ENCODE measurements at places on chromosomes 6 and 20.

GRCh38 chr6:79841577-79842375 lies 105.6 kb downstream of the ELOVL4 start:
- no peak for DNase-seq

GRCh38 chr6:135173242-135173988 lies 7.7 kb upstream of the MYB start:
- DNase-seq = no peak

- DNase-seq = no peak
Measured at GRCh38 chr6:138806889-138807288, 11.0 kb downstream of the ECT2L start.

- DNase-seq = no peak
Measured at GRCh38 chr6:149357726-149358538, 40.4 kb downstream of the TAB2 start.

DNA sequence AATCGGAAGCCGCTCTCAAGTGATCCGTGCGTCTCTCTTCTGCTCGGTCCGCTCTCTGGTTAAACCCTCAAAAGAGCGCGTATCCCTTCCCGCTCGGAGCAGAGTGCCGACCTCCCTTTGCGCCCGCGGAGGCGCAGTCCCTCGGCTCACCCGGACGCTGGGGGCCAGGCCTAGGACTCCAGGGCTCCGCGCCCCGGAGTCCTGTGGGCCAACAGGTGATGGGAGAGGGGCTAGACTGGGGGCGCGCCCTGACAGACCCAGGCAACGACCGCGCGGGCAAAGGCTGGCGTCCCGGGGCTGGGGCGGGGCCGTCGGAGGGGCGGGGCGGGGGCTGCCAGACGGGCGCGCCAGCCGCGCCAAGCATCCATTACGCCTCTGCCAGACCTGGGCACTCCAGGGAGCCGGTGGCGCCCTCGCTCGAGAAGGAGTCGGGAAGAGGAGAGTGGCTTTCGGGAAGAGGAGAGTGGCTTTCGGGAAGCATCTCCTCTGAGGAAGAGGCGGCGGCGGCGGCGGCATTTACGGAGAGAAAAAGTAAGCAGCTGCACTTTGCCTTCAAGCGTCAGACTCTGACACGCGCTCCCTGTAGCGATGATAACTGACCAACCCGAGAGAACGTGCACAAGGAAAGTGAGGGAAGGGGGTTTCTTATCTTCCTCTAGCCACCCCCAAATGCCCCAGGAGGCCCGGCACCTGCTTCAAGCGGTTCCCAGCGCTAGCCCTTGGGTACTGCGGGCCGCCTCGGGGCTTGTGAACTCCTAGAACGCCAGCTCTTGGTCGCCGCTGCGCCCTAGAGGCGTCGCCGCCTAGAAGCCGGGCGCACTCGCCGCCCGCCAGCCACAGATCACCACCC lies 2.6 kb downstream of the EPHA7 start:
- DNase-seq = no peak

DNA sequence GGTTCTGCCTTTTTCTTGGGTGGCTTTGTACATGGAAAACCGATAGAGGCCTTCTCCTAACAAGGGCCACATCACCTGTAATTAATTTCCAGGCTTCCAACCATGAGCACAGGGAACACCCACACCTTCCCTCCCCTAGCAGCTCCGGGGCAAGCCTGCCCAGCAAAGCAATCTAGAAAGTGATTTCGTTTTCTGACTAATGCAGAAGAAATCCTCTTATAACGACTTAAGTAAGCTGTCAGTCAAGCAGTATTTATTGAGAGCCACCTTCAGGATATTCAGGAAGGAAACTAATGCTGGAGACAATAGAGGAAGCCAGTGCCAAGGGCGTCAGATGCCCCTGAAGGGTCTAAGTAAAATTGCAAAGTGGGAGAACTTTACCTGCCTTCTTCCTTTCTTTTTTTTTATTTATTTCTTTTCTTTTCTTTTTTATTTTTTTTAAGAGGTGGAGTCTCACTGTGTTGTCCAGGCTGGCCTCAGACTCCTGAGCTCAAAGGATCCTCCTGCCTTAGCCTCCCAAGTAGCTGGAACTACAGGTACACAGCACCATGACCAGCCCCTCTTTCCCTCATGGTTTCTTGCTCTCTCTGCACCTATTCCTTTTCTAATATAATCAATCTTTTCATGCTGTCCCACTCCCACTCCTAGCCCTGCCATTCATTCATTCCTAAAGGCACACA lies 67.5 kb upstream of the MBOAT1 start:
- no peak for DNase-seq

DNA sequence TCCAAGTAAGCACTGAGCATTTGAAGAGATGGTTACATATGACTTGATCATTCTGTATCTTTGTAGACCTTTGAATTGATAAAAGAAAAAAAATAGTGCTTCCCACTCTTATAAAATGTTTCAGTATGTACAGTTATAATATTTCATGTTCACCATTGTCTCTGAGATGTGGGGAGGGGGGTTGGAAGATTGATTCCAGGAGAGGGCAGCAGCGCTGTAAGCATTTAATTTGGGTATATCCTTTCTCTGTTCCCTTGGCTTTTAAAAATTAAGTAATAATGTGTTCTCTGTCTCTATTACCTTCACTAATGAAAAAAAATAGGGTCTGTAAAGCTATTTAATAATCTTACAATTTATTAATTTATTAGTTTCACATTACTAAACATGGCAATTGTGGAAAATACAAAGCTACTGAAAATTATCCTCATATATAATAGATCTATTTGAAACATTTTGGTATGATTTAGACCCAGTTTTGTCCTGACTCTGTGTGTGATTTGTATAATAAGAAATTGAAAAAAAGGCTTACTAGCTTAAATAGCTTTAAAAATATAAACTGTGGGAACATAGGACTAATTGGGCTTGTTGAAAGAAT lies 341.2 kb downstream of the CDKAL1 start:
- DNase-seq = no peak

GRCh38 chr6:27617700-27618689 lies 145.1 kb upstream of the ZNF184 start:
- no peak for DNase-seq

- DNase-seq = no peak
Measured at GRCh38 chr6:40948570-40948969, 90.5 kb downstream of the UNC5CL start.

- DNase-seq = no peak
Measured at GRCh38 chr6:8506126-8506525, 70.8 kb upstream of the SLC35B3 start.

DNA sequence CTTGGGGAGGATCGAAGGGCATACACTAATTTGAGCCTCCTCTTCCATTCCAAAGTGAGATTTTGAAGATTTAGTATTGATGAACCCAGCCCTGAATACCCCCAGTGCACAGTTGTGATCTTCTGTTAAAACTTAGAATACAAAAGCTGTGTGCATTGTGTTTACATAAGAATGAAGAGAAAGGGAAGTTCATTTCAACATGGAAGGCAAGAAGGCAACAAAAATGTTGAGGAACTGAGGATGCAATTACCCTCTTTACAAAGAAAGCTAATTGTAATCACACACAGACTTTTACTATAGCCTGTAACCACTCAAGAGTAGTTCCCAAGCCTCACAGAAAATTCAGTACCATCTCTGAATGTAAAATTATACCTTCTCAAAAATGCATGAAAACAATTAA lies 49.3 kb downstream of the GFOD1 start:
- no peak for DNase-seq

DNA sequence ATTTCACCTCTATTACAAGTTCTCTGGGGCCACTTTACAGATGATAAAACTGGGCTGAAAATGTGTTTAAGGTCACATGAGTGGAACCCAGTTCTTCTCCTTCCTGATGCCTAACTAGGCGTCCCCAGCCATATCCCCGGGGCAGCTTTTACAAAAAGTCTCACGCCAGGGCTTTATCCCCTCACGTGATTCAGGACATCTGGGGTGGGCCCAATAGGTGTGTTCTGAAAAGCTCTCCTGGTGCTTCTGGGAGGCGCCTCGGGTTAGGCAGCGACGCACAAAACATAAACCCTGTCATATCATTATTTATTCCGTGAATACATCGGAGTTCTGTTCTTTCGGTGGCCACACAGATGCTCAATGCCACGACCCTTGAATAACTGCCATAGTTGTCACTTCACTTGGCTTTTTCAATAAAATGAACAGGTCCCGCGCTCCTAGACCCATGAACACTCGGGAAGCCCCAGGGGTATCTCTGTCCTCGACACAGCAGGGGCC lies 32.1 kb downstream of the SF3B5 start:
- no peak for DNase-seq

DNA sequence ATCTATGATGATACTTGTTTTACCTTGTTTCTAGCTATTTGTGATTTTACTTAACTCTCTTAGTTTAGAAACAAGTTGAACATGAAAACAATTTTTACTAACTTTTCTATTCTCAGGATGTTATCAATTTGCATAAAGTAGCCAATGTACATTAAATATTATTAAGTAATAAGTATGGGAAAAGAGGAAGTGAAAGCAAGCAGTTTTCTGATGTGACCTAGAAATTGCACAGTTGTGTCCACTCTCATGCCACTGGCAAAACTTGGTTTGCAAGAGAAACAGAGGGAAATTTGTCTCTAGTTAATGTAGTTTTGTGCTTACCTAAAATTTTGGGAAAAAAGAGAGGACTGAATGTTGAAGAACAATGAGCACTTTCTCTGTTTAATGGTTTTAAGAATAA lies 19.2 kb upstream of the TSPYL1 start:
- DNase-seq = no peak

GRCh38 chr20:21291026-21291425 lies 12.1 kb upstream of the XRN2 start:
- no peak for DNase-seq

DNA sequence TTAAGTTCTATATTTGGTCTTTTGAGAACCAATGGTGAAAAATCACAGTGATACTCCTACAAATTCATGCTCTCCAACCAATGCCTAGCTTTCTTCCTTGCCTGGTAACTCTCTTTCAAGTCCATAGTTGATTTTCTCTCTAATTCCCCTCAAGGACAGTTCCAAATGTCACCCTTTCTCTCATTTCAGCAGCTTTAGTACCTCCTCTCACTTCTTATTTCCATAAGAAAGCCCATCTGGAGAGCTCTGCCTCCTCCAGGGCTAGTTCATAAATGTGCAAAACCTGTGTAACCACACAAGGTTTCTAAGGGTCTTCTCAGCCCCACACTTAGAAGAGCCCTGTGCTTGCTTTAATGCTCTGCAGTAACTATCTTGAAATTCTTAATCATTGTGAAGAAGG lies 155.4 kb upstream of the PLCB4 start:
- DNase-seq = no peak

DNA sequence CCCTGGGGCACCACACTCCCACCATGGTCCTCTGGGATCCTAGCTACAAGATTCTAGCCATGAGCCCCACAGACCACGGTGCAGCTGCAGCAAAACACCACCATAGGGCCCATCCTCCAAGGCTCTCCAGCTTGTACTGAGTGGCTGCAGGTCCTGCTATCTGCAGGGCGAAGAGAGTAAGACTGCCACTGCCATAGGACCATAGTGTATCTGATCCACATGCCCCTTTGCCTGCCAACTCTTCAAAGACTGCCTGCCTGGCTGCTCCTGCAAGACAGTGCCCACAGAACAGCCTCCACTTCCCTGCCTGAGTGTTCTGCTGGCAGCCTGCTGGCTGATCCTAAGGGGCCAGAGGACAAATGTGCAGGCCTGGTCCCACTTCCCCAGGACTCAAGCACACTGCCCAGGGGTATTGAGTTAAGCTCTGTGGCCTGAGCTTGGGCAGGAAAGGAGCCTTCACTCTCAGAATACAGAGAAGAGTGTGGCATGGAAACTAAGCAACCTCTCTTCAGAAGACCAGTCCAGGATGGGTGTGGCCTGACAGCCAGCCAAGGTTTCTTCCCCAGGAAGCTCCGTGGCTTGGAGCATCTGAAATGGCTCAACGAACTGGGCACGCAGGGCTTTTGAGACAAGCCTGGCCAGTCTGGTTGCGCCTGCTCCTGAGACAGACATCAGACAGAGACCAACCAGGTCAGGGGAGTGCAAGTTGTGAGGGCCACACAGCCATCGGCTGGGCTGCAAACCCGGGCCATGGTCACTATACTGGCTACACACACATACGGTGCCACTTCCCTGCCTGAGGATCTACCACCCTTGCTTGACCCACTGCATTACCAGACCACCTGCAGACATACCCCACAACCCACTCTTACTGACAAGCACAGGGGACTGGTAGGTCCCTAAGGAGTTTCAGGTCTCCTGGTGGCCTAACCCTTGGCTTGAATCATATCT lies 54.5 kb downstream of the RNGTT start:
- DNase-seq = no peak

DNA sequence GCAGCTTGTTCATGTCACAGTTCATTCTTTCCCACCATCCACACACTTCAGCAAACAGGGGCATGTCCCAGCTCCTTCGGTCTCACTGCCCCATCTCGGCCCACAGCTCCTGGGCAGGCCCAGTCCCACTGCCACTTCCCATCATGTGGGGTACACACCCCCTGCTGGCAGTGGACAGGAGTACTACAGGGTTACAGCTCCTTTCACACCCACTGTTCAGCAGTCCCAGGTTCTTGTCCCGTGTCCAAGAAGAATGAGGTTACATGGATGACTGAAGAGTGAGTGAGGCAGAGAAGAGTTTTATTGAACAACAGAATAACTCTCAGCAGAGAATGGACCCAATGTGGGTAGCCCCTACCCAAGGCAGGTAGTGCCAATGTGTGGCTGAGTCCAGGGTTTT lies 77.8 kb upstream of the SMLR1 start:
- no peak for DNase-seq

- DNase-seq = no peak
Measured at GRCh38 chr20:53688085-53688484, 94.4 kb upstream of the ZNF217 start.

- no peak for DNase-seq
Measured at GRCh38 chr20:20195021-20195705, 142.8 kb downstream of the CFAP61 start.

DNA sequence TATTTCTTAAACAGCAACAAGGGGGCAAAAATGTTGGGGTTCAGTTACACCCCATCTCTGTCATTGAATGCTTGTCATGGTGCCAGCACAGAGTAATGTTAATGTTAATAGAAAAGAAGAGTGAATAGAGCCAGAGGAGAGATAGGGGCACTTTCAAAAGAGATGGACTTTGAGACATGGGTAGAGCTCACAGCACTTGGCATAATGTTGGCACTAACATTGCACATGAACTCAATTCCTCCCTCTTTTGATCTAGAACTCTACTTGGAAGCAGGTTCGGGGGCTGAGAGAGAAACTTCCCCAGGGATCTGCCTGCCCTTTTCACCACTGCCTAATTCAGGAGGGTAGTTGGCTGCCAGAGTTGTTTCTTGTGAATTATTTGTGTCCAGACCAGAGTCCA lies 284.6 kb upstream of the PRND start:
- no peak for DNase-seq

GRCh38 chr6:16969699-16970655 lies 131.9 kb upstream of the STMND1 start:
- no peak for DNase-seq

DNA sequence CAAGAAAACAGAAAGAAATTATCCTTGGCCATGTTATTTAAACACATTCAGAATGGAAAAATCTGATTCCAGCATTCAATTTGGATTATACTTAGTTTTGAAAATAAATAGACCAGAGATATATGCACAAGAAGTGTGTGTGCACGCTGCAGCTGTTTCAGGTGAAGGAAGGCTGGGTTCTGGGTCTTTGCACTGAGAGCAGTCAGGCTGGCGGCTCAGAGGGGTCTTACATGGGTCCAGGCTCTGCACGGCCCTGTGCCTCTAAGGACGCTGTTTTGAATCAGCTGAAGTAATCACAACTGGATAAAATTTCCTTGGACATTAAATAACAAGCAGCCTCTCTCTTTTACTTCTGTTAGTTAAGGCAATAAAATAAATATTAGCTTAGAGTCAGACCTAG lies 31.8 kb downstream of the GCLC start:
- DNase-seq = no peak
